Left ventricle myocardium superior (tissue), 1 donor: ENCODE measurements at places on chromosomes 12 and 14.
A peak's percentile ranks its signal among the peaks of the same experiment; 100 is the strongest.

- DNase-seq, result no peak
These were observed 39.5 kb downstream of the C14orf132 start for GRCh38 chr14:96078625-96079016.

DNA sequence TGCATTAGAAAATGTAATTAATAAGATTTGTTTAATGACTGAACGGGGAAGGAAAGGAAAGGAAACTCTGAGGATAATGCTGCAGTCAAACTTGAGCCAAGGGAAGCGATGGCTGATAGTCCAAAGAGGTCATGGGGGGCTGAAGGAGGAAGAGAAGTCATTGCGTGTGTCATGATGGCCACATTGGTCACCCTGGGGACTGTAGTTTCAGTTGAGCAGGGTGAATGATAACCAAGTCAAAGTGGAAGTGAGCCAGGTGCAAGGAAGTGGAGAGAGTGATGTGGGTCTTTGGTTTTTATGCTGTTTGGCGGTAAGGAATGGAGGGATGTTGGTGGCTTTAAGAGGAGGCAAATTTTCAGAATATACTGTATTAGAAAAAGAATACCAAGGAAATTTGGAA, 21.6 kb downstream of the C12orf75 start:
- DNase-seq, result no peak

DNA sequence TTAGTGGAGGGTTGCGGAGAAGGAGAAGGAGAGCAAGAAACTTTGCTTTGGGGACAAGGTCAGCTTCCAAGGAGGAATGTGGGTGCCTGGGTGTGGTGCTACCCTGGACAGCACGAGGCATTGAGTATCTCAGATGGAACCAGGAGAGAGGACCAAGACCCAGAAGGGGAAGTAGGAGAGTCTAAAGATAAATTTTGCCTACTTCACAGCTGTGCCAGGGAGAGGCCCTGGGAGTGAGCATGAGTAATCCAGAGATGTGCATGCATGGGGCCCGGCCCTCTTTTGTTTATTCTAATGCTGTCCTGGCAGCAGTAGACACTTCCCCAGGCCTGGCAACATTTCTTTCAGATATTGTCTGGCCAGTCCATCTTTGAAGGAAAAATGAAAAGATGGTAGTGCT, 49.5 kb upstream of the GNPNAT1 start:
- DNase-seq, result peak; percentile 37

DNA sequence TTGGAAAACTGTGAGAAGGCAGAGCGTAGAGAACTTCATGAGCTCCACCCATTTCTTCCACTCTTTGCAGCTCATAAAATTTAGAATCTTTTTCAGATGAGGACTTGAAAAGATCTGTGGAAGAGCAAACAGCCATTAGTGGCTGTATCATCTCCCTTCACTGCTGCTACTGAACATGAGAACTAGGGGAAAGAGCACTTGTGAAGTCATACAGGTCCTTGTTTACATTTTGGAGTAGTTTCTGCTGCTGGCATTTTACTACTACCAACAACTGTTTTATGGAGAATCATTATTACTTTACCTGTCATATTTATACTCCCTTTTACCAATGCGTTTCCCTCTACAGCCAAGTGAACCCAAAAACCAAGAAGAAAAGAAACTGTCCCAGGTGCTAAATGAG, 41.0 kb downstream of the RPGRIP1 start:
- no peak for DNase-seq

DNA sequence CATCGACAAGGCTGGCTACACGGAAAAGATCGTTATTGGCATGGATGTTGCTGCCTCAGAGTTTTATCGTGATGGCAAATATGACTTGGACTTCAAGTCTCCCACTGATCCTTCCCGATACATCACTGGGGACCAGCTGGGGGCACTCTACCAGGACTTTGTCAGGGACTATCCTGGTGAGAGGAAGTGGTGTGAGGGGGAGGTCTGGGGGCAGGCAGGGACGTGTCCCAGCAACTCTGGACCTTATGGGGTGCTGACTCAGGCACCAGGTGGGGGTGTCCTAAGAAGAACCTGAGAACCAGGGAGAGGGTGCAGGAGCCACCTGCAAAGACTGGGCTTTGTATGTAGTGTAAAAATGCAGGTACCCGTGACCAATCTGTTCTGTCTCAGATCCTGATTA, 5.2 kb downstream of the ENO2 start:
- DNase-seq, result no peak

DNA sequence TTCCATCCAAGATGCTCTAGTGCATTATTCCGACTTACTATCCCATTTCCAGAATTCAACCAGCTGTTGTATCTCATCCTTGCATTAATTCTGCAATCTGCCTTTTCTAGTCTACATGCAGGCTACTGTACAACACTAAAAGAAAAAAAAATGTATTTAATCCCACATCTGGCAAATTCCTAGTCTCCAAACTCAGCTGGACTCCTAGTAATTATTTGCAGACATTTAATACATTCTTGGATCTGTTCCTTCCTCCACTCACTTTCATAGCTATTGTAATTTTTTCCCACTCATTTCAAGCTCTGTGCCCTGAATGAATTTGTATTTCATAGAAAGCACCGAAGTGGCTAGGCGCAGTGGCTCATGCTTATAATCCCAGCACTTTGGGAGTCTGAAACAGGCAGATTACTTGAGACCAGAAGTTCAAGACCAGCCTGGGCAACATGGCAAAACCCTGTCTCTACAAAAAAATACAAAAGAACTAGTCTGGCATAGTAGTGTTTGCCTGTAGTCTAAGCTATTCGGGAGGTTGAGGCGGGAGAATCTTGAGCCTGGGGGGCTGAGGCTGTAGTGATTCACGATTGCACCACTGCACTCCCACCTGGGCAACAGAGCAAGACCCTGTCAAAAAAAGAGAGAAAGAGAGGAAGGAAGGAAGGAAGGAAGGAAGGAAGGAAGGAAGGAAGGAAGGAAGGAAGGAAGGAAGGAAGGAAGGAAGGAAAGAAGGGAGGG, 39.5 kb upstream of the YAF2 start:
- no peak for DNase-seq

- DNase-seq, result no peak
These were observed 11.0 kb downstream of the OR6S1 start for GRCh38 chr14:20630340-20631022.

DNA sequence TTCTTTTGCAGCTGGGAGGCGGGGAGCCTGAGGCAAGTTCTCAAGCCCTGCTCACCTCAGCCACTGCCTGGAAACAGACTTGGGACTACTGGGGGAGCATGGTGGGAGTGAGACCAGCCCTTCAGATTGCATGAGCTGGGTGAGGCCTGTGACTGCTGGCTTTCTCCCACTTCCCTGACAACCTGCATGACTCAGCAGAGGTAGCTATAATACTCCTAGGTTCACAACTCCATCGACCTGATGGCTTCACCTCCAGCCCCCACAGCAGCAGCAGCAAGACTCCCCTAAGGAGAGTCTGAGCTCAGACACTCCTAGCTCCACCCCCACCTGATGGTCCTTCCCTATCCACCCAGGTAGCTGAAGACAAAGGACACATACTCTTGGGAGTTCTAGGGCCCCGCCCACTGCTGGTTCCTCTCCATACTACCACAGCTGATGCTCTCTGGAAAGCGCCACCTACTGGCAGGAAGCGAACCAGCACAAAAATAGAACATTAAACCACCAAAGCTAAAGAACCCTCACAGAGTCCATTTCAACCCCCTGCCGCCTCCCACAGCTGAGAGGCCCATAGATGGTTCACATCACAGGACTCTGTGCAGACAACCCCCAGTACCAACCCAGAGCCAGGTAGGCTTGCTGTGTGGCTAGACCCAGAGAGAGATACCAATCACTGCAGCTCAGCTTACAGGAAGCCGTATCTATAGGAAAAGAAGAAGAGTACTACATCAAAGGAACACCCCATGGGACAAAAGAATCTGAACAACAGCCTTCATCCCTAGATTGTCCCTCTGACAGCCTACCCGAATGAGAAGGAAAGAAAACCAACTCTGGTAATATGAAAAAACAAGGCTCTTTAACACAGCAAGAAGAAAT, 68.7 kb downstream of the RPAP3 start:
- peak; percentile 40 for DNase-seq

- DNase-seq, result no peak
These were observed 834 bp downstream of the ARHGEF25 start for GRCh38 chr12:57611827-57612710.

DNA sequence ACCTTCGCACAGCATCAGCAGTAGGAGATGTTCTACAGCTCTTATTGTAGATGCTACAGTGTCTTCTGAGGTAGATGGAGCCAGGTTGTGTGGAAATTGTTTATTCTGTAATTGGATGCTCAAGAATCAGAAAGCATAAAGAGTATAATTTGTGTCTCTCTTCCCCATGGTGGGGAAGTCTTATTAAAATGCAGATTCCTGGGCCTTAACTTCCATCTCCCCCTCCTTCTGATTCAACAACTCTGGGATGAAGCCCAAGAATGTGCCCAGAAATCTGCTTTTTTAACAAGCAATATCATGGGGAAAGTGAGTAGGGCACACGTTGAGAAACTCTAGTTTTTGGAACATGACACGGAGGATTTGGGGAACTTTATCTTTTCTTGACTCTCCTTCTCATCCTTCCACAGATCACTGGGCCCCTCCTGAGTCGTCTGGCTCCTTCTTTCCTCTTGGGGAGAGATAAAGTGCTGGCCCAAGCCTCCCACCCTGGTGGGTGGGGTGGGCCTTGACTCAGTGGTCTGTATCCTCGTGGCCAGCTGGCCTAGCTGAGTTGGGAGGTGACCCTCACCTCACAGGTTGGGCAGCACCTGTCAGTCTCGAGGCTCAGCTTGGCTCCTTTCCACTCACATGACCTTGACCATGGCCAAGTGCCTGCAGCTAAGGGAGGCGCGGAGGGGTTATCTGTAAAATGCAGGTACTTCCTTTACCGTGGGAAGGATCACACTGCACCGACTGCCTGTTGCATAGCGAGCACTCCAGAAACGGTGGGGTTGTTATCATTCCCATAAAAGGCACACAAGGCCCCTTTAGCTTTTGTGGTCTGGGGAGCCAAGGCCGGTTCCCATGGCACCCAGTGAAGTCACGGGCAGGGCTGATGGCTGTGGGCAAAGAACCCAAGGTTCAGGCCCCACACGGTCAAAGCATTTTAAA, 141.9 kb downstream of the CHST11 start:
- DNase-seq, result peak; percentile 49

- DNase-seq, result no peak
These were observed 152.0 kb upstream of the AEBP2 start for GRCh38 chr12:19287302-19287701.

DNA sequence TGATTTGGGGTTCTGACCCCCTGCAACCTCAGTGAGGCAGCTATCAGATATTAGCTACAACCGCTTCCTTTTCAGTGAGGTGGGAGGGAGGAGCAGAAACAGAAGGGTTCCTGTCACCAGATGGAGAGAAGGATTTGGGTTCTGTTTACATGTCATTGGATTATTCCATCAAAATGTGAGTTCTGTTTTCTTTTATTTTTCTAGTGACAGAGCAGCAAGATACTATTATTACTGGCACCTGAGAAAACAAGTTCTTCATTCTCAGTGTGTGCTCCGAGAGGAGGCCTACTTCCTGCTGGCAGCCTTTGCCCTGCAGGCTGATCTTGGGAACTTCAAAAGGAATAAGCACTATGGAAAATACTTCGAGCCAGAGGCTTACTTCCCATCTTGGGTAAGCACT, 52.8 kb downstream of the FRMD6 start:
- no peak for DNase-seq

GRCh38 chr12:107661830-107662229, 23.8 kb upstream of the PWP1 start:
- no peak for DNase-seq

DNA sequence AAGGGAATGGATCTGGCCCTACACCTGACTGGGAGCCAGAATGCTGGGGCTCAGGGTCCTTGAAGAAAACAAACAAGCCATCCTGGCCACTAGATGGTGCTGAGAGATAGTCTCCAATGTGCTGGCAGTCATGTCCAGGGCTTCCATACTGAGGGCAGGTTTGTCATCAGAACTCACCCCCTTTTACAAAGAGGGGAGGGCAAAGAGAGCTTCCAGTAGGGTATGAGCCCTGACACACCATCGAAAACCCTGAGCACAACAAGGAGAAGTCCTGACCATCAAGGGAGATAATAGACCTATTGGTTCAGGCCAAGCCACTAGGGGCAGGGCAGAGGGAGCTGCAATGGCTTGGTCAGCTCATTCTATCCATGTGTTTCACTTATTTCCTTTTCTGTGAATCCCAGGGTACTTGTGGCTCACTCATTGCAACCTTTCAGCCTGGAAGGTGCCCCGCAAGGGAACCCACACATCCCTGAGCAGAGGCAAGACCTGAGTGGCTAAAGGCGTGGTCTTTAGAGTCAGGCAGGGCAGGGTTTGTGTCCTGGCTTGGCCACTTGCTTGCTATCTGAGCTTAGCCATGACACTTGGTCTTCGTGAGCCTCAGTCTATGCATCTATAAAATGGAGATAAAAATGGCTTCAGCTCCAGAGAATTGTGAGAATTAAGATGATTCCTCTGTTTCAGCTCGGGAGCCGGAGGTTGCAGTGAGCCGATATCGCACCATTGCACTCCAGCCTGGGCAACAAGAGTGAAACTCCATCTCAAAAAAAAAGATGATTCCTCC, 6.2 kb upstream of the PLEKHH1 start:
- no peak for DNase-seq

DNA sequence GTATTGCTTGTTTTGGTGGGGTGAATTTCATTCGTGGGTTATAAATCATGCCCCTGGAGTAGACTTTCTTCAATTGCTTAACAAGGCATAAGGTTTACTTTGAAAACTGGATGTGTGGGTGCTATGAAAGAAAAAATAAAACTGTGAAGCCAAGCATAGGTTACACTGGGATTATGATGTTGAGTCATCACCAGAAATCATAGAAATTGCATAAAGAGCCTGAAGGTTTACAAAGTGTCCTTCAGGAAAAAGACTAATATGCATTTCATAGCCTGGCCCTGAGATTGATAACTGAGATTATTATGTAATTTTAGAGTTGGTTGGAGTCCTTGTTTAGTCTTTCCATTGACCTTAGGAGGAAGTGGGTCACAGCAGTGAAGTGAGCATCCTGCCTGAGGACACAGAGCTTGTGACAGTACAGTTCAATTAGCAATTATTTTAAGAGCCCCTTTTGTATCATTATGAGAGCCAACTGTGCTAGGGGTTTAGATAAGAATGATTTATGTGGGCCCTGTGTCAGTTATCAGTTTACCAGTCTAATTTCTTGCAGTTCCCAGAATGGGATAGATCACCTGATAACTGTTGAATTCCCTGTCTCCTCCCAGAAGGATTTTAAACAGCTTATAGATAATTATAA, 13.6 kb downstream of the LRRK2 start:
- DNase-seq, result no peak

- no peak for DNase-seq
These were observed 235.3 kb upstream of the FOXN3 start for GRCh38 chr14:89652352-89652751.
